Activated CD8-positive, alpha-beta memory T cell treated with anti-CD3 and anti-CD28 coated beads for 1 hour (primary cell): ENCODE measurements at places on chromosomes 6 and 20.

GRCh38 chr6:11043961-11044711, at the start of gene ELOVL2:
Gene ELOVL2 (minus strand): TSS chr6:11044305. CDS start chr6:11044230, 75 bp downstream.
- DNase-seq = no peak

DNA sequence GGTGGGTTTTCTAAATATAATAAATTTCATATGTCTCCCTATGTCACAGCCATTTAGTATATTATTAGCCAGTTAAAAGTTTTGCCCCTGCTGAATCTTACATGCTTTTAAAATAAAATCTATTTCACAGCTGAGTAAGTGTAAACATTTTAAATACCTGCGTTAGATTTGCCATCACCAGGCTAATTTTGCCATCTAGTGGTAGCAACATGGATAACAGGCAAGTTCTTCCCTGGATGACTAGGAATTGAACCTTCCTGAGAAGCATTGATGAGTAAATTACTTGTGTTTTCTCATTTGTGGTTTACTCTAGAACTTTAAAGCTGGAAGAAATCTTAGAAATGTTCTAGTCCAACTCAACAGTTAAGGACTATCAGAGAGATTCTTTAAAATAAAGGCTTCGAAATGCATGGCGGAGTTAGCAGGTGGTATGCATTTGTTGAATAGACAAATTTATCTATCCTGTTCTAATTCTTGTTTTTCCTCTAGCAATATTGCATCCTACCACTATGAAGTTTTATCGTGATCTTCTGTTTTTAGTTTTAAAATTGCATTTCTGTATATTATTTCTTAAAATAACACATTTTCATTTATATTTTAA, 2.6 kb downstream of the PRSS35 start:
- DNase-seq = no peak

- no peak for DNase-seq
Measured at GRCh38 chr6:42367353-42368011, 84.2 kb downstream of the TRERF1 start.

DNA sequence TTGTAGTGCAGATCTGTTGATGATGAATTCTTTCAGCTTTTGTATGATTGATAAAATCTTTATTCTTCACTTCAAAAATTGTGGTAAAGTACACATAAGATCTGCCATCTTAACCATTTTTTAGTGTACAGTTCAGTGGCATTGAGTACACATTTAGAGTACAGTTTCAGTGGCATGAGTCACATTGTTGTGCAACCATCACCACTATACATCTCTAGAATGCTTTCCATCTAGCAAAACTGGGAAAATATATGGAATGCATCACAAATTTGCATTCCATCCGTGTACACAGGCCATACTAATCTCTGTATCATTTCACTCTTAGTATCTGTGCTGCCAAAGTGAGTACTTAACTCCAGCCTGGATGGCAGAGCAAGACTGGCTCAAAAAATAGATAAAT, 28.7 kb downstream of the SIRPD start:
- DNase-seq = no peak

DNA sequence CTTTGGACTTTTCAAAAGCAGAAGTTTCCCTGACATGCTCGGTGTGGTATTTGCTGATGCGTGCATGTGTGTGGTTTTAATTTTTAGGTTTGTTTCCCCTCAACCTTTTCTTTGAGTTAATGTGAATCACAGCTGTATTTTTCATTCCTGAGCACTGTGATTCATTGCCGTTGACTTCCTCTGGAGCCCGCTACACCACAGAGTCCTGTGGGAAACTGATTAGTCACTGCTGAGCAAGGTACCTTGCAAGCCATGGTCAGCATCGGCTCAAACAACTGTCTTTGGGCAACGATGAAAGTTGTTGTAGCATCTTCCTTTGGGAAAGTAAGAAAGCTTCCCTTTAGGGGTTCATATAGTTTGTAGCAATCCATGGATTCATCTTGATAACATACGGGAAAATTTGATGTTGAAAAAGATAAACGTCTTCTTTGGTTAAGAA, 57.5 kb downstream of the RIN2 start:
- DNase-seq = no peak

- DNase-seq = no peak
Measured at GRCh38 chr20:9903048-9903655, 64.3 kb upstream of the PAK5 start.

DNA sequence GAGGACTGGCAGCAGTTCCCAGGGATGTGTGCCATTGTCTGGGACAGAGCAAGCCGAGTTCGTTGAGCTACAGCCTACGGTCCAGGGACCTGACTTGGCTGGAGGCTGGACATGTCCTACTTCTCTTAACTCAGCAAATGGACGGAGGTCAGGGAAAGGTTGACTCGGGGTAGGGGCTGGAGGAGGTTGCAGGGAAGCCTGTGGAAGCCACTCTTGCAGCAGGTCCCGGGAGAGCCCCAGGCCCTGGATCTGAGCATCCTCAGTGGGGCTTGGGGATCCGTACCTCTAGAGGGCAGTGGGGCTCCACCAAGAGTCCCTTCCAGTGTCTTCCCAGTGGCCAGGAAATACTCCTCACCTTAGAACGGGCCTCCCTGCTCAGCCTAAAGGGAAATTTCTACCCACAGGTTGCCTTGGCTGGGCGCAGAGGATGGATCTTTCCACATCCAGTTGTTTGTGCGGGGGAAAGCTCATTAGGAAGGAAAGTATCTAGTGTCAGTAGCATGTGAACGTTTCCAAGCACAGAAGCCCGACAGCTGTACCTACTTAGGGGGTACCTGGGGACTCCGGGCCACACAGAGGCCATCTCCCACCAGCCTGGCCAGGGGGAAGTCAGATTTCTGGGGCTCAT, 170.2 kb downstream of the NFATC2 start:
- no peak for DNase-seq

DNA sequence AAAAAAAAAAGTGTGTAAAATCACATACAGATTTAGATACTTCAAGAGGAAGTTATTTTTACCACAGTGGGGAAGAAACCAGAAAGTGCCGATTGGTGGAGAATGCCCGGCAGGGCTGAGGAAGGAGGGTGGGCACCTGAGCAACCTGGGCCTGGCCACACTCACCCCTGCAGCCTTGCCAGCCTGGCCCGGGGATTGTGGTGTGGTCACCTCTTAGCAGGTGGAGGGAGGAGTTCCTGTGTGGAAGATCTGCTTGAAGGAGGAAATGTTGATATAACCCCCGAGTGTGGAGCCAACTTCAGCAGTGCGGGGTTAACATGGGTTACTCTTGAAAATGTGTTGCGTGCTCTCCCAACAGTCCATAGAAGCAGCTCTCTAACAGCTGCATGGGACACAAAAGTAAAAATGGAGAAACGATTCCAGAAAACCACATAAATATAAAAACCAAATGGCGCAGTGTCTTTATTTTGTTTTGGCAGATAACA, 14.7 kb downstream of the UST start:
- DNase-seq = no peak

- DNase-seq = no peak
Measured at GRCh38 chr6:3624250-3625136, 127.0 kb downstream of the PXDC1 start.

GRCh38 chr6:116229287-116229913, 24.5 kb downstream of the TSPYL4 start:
- no peak for DNase-seq

DNA sequence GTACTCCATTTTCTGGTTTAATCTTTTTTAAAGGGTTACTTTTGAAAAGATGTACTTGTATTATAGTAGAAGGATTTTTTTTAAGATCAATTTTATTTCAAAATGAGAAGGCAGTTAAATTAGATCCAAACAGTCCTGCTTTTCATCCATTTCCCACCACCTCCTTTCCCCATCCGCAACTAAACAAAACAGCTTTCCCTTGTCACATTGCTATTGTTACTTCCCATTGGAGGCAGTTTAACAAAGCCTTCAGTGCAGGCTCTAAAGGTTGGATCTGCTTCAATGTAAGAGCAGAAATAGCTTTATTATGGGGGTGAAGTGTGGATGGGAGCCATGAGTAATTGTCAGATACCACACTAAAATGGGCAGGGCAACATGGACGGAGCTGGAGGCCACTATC, 65.7 kb downstream of the LRRC1 start:
- no peak for DNase-seq

GRCh38 chr6:162173466-162173865, 554.1 kb downstream of the PRKN start:
- DNase-seq = no peak

DNA sequence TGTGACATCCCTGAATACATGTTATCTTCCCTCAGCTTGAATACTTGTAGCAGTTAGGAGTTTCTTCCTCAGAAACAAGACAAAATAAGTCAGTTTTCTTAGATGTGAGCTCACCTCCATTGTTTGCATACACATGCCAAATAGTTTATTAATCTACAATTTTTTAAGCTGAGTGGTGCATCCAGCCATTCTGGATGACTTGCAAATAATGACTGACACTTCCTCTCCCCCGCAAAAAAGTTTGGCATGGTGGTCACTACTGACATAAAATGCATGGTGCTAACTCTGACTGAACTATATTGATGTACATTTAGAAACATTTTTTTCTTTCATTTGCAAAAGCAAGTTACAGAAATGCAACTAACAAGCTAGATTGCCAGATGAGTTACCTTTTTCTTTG, 55.5 kb downstream of the CYB5R4 start:
- DNase-seq = no peak

DNA sequence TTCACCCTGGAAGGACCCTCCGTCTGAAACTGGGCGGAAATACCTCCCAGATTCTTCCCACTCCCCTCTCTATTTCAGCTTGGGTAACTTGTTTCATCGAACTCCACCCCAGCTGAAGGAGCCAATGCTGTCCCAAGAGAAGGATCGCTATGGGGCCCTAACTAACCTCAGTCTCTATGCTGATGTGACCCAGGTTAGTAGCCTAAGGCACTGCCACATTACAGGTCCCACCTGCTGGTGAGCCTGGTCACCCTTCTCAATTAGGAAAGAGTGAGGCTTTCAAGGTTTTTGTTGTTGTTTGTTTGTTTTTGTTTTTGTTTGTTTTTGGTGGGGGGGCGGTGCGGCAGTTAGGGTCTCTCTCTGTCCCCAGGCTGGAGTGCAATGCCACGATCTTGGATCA, 168.4 kb downstream of the OR2B2 start:
- DNase-seq = no peak

DNA sequence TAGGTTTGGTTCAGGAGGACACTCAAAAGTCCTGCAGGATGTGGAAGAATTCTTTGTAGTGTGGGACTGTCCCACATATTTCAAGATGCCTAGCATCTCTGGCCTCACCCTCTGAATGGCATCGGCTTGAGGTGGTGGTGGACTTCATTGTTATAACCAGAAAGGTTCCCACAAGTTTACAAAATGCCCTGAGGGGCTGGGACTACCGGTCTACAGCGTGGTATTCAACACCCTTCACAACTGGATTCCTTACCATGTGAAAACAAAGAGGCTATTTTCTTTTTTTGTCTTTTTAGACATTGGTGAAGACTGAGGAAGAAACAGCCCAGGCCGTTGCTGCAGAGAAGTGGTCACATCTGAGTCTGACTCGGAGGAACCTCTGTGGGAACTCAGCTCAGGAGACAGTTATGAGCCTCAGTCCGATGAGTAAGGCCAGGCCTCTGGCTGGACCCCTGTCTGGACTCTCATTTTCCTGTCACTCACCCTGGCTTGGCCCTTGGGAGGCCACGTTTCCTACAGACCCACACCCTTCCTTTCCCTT, 15.2 kb downstream of the PGBD1 start:
- no peak for DNase-seq

GRCh38 chr20:20289331-20289730, 78.6 kb upstream of the INSM1 start:
- no peak for DNase-seq

- DNase-seq = no peak
Measured at GRCh38 chr6:77337392-77337791, 125.9 kb downstream of the HTR1B start.

DNA sequence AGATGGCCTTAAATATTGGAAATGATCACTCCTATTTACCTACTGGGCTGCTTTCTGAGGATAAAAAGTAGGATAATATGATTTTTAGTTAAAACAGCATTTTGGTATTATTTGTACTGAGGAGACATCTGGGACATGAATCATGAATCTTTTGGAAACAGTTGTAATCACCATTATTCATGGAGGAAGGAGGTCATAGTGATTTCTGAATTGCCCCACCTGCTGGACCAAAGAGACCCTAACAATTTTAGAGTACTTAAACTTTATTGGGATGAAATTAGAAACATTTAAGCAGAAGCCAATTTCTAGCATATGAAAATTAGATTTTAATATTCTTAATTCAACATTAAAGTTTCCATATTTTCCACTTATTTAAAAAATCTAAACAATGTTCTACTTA, 108.4 kb upstream of the SIM1 start:
- no peak for DNase-seq

DNA sequence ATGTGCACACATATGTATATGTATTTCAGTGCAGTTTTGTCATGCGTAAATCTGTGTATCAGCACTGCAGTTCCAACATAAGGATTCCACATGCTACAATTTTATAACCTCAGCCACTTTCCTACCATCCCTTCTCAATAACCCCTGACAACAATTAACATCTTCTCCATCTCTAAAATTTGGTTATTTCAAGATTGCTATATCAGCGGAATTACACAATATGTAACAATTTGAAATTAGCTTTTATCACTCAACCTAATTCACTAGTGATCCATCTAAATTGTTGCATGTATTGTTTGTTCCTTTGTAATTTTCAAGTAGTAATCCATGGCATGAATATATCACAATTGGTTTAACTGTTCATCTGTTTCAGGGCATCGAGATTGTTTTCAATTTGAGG, 511.3 kb downstream of the HAO1 start:
- DNase-seq = no peak

GRCh38 chr20:63005862-63006539, 763 bp downstream of the BHLHE23 start:
- no peak for DNase-seq
